ENCODE measurements at places on chromosomes 12 and 14.

DNA sequence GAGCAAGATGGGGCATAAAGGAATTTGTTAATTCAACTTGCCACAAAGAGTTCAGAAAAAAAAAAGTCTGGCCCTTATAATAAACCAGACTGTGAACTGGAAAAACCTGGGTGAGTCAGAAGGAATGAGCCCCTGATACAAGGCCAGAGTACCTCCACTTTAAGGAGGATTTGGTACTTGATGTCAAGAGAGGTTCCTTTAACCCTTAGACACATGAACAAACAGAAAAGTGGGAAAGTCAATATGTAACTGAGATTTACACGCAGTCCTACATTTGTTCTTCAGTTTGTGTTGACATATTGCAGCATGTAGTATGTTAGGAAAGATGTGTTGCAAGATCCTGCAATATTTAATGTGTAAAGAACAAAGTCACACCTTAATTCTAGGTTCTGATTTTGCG is 14.2 kb upstream of the SLC38A4 start:
- no peak for DNase-seq

DNA sequence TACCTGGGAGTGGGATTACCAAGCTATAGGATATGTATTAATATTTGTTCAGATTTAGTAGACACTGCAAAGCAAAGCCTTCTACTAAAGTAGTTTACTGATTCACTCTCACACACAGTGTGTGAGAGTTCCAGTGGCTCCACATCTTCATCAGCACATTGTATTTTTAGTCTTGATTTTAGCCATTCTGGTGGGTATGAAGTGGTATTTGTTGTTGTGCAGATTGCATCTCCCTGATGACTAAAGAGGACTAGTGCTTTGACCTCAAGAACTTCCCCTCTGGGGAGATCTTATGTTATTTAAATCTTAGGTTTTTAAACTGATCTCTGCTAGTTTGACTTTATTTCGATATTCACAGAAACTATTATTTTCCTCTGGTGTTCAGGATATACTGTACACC is 479.7 kb upstream of the RGS6 start:
- DNase-seq = no peak

- DNase-seq = no peak
These were observed 57.5 kb upstream of the TMCC3 start for GRCh38 chr12:94707892-94708291.

- DNase-seq = no peak
These were observed 133.7 kb upstream of the RTL1 start for GRCh38 chr14:101037021-101037817.

DNA sequence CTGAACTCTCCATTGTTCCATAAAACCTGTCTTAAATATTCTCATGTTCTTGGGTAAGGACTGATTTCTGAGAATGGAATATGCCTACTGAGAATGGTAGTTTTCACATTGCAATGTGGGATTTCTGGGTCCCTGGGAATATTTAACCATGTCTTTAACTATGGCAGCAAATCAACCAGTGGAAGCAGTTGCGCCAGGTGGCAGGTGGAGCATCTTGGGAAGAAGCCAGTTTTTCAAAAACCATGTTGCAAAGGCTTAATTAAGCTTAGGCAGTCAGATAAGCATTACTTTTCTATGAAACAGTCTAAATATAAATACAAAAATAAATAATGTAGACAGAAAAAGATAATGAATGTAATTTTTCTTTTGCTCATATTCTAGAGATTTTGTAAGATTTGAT is 448.1 kb downstream of the ADAMTS20 start:
- DNase-seq = no peak

DNA sequence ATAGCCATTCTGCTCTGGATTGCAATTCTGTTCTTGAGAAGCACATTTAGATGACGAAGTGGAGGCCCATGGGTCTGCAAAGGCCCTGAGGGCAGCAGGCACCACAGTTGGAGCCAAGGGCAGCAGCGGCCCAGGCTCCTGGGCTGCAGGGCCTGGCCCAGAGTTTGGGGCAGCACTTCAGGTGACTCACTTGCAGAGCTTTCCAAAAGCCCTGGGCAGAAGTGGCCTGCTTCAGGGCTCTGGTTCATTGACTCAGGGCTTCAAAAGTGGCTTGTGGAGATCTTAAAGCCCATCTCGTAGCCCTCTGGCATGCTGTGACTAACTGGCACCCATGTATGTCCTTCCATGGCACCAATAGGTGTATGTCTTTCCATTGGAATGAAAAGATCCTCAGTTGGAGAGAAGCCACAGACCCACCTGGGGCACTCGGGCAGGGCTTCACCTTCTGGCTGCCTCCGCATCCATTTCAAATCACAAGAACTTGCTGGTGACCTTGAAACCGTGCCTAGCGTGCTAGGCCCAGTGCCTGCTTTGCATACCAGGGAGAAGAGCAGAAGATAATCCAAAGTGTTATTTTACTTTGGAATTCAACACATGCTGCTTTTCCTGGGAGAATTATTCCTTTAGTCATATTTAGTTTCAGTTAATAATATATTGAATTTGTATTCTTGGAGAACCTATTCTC is 106.7 kb downstream of the PRMT8 start:
- no peak for DNase-seq

DNA sequence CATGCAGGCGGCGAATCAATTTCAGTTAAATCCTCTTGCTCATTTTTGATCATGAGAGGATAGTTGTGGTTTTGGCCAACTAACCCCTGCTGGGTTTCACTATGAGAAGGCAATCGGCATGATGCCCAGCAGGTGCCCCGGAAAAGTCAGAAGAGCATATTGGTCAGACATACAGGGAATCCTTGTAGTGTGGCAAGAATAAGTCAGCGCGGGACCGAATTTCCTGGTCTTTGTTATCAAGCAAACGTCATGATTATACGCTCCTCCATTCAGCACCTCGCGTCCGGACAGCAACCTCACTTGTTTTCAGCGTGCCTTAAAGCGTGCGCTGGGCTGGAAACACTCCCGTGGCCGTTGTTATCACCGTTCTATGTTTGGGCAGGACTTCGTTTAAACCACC is 1.8 kb downstream of the TBC1D30 start:
- peak; percentile 67 for DNase-seq

- DNase-seq = no peak
These were observed 184.8 kb upstream of the NUDT4 start for GRCh38 chr12:93192878-93193277.

DNA sequence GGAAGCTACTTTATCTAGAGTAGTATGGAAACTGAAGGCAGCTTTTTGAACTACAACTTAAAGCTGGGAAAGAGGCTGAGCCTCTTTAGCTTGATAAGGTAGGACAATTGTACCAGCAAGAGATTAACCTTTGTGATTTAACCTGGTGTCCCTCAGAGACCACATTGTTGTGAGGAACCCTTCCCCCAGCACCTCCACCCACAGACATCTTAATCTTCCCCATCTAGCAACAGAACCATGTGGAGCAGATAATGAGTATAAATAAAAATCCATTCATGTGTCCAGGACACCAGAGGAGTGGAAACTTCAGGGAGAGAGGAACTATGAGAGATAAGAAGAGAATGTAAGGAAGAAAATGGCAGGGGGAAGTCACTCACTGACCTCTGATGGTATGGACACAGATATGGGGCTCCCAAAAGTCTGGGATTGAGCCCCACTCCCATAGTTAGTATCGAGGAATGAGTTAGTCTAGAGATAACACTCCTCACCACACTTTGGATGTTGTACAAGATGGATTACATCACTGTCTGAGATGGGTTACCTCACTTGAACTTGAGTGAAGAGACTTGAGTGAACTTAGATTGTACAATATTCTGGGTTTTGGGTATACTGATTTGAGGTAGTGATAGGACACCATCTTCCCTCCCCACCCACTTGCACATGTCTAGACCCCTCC is 33.9 kb upstream of the SLC38A2 start:
- DNase-seq = no peak

Measured in GM13976 (cell line).